HFFc6 (cell line): ENCODE measurements at places on chromosomes 3 and 15.

DNA sequence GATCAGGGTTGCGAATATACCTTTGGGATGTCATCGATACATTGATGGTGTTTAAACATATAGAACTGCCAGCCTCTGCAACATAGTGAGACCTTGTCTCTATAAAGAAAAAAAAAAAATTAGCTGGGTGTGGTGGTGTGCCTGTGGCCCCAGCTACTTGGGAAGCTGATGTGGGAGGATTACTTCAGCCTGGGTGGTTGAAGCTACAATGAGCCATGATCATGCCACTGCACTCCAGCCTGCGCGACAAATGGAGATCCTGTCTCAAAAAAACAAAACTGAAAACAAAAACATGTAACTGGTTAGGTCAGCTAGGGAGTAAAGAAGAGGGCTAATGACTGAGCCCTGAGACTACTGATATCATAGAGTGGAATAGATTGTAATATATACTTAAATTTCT, 30.7 kb upstream of the MGA start:
- no peak overlapping the region for H3K4me3 ChIP-seq
- H3K4me1 ChIP-seq: peaks cover 3% of the 10 kb centered on the region
- no peaks in the 10 kb centered on the region for H3K36me3 ChIP-seq
- H3K27ac ChIP-seq: no peak overlapping the region
- no peak for DNase-seq
- peaks cover 1% of the 10 kb centered on the region; the same call in 1 of the 2 replicates for H3K27me3 ChIP-seq

GRCh38 chr3:128727996-128728395, 2.0 kb downstream of the RAB7A start:
- peaks cover 76% of the 10 kb centered on the region for H3K4me1 ChIP-seq
- no peaks in the 10 kb centered on the region for H3K27me3 ChIP-seq
- peaks cover 20% of the 10 kb centered on the region for H3K36me3 ChIP-seq
- peak overlapping the region; percentile 94 for H3K27ac ChIP-seq

GRCh38 chr3:78754066-78754743, 1013.6 kb downstream of the ROBO1 start:
- peak; percentile 51 for DNase-seq
- H3K4me3 ChIP-seq: no peak overlapping the region
- H3K27ac ChIP-seq: no peak overlapping the region
- peaks cover 40% of the 10 kb centered on the region for H3K4me1 ChIP-seq

DNA sequence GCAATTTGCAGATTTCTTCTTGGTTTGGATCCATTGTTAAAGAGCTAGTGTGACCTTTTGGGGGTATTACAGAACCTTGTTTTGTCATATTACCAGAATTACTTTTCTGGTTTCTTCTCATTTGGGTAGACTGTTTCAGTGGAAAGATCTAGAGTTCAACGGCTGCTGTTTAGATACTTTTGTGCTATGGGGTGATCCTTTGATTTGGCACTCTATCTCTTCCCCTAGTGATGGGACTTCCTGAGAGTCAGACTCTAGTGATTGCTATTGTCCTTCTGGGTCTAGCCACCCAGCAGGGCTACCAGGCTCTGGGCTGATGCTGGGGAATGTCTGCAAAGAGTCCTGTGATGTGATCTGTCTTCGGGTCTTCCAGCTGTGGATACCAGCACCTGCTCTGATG, 46.3 kb upstream of the GADL1 start:
- DNase-seq: no peak
- H3K27me3 ChIP-seq: peaks cover 4% of the 10 kb centered on the region
- H3K27ac ChIP-seq: no peak overlapping the region
- no peak overlapping the region for H3K4me3 ChIP-seq

GRCh38 chr15:45522328-45523165, at the start of gene SLC30A4:
Gene SLC30A4, minus strand, starts transcription at chr15:45522755. Its CDS starts 401 bp downstream, at chr15:45522354.
- H3K4me1 ChIP-seq: peaks cover 33% of the 10 kb centered on the region
- peak; percentile 24 for DNase-seq
- H3K27ac ChIP-seq: peak within 1 kb of the TSS; percentile 71

- H3K27ac ChIP-seq: no peak overlapping the region
- H3K4me3 ChIP-seq: no peak overlapping the region
- no peak for DNase-seq
- no peaks in the 10 kb centered on the region for H3K4me1 ChIP-seq
Observed at GRCh38 chr3:122232485-122232884, 49.0 kb downstream of the CASR start.

DNA sequence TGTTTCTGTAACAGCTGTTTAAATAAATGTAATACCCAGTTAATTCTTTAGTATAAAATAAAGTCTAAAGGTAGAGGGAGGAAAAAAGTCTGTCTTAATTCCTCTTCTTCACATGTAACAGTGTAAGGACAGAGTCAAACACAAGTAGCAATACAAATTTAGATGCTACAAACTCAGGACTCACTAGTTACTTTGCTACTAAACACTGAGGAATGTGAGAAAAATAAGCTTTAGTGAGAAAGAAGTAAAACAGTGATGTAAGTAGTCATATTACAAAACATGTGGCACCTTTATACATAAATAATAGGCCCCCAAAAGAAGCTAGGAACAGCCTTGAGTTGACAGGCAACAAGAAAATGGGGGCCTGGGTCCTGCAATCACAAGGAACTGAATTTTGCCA, 113.0 kb downstream of the TBC1D5 start:
- H3K4me3 ChIP-seq: no peak overlapping the region
- H3K4me1 ChIP-seq: peaks cover 41% of the 10 kb centered on the region
- no peak overlapping the region for H3K27ac ChIP-seq
- H3K27me3 ChIP-seq: no peaks in the 10 kb centered on the region
- no peaks in the 10 kb centered on the region for H3K36me3 ChIP-seq
- no peak for DNase-seq

GRCh38 chr3:47001731-47002170, 22.3 kb downstream of the NBEAL2 start:
- H3K36me3 ChIP-seq: no peaks in the 10 kb centered on the region
- H3K4me3 ChIP-seq: no peak overlapping the region
- DNase-seq: no peak
- H3K27me3 ChIP-seq: no peaks in the 10 kb centered on the region
- H3K4me1 ChIP-seq: peaks cover 12% of the 10 kb centered on the region
- no peak overlapping the region for H3K27ac ChIP-seq

DNA sequence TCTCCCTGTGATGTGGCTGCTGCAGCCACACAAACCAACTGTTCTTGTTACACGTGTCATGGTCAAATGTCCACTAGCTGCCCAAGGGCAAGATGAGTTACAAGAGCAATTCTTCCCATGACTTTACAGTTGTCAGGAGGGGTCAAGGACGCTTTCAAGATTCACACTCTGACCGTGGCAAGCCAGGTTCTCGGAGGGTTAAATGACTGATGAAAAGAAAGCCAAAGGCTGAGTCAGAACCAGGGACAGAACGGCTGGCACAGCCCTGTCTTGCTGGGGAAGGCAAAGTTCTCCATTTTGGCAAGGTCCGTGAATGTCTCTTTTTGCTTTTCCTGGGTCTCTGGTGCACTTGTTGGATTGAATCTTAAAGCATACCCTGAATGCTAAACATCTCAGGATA, 364.5 kb upstream of the ICE2 start:
- no peak for DNase-seq
- no peak overlapping the region for H3K27ac ChIP-seq
- H3K4me1 ChIP-seq: no peaks in the 10 kb centered on the region

DNA sequence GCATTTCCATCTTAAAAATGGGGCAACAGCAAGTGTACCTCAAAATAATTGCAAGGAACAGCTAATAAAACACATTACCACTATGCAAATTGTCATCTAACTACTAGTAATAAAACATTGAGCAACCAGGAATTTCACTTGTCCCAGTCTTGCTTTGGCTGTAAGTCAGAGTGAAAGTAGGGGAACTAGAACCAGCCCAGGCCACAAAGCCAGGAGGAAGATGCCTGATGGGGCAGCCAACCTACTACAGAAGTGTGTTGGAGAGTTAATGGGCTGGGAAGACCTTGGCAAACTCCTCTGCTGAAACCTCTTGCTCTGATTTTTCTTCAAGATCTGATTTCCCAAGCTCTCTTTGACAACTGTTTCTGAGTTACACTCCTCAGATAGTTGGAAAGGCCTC, 40.2 kb upstream of the LPP start:
- H3K36me3 ChIP-seq: no peaks in the 10 kb centered on the region; the same call in 1 of the 2 replicates
- H3K4me3 ChIP-seq: no peak overlapping the region
- H3K27me3 ChIP-seq: no peaks in the 10 kb centered on the region; the same call in none of the 2 replicates
- H3K4me1 ChIP-seq: peaks cover 12% of the 10 kb centered on the region

DNA sequence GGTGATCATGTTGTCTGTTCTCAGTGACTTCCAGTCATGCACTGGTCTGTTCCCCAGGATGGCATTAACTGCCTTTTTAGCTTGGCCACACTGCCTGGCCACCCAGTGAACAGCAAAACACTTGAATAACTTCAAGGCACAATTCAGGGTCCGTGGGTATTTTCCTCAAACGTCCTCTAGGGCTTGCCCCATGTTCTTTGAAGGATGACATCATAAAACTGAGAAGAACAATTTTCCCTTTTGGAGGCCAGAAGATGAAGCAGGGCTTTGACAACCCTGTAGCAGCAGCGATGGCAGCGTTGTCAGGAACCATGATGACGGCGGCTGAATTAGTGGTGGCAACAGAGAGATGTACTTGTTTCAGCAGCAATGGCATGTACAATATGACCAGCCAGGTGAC, 465.9 kb upstream of the ONECUT1 start:
- no peak overlapping the region for H3K27ac ChIP-seq
- DNase-seq: no peak
- H3K27me3 ChIP-seq: no peaks in the 10 kb centered on the region
- no peaks in the 10 kb centered on the region for H3K4me1 ChIP-seq
- no peak overlapping the region for H3K4me3 ChIP-seq
- H3K36me3 ChIP-seq: no peaks in the 10 kb centered on the region; the same call in 1 of the 2 replicates

DNA sequence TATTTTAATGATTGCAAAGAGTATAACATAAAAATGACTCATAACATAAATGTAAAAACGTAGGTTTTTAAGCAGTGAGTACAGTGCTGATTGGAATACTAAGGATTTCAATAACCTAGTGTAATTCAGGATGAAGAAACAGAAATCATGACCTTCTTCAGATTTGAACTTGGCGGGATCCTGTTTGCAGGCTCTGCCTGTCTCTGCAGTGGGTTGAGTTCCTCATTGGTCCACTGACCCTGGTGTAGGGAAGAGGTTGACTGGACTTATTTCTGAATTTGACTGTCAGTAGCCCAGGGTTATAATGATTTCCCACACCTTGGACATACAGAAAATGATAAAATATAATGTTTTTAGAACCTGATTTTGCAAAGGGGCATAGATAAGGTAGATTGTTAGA, 171.7 kb downstream of the FNDC3B start:
- peaks cover 26% of the 10 kb centered on the region for H3K36me3 ChIP-seq
- peak overlapping the region; percentile 60 for H3K27ac ChIP-seq
- H3K27me3 ChIP-seq: no peaks in the 10 kb centered on the region; the same call in 1 of the 2 replicates
- H3K4me1 ChIP-seq: peaks cover 58% of the 10 kb centered on the region
- DNase-seq: no peak

GRCh38 chr15:92076541-92076940, 223.0 kb downstream of the SLCO3A1 start:
- no peak for DNase-seq
- no peak overlapping the region for H3K4me3 ChIP-seq
- H3K27me3 ChIP-seq: peaks cover 6% of the 10 kb centered on the region; the same call in 1 of the 2 replicates
- peaks cover 12% of the 10 kb centered on the region for H3K4me1 ChIP-seq
- no peak overlapping the region for H3K27ac ChIP-seq

- H3K36me3 ChIP-seq: no peaks in the 10 kb centered on the region
- peak overlapping the region; percentile 85 for H3K27ac ChIP-seq
- peak; percentile 87 for DNase-seq
- peaks cover 67% of the 10 kb centered on the region for H3K4me1 ChIP-seq
Observed at GRCh38 chr3:27677565-27677964, 44.6 kb downstream of the EOMES start.

DNA sequence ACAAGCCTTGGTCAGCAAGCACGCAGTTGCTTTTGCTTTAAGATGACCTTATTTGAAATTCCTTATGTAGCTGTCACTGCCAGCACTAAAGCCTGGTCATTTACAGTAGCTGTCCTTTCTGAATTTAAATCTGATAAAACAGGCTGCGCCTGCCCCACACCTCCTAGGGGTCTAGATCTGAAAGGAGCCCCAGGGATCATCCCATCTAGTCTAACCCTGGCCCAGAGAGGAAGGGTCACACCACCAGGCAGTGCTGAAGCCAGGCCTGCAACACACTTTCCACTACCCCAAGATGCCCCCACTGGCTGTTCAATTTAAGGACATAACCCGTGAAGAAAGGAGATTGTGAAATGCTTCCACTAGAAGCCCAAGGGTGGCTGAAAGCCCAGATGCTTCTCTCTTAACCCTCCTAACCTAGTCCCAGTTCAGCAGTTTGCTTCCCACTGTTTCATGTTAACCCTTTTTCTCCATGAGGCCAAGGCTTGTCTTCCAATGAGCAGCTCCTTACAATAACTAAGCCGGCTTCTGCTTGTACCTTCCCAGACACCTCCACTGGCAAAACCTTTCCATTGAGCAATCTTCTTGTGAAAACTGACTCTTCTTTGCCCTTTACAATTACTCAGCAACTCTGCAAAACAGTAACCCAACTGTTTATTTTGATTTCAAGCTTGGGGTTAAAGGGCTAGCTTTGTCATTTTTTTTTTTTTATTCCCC, 198.9 kb upstream of the LPP start:
- peak; percentile 90 for DNase-seq
- peaks cover 60% of the 10 kb centered on the region for H3K4me1 ChIP-seq
- H3K4me3 ChIP-seq: peak overlapping the region; percentile 70
- peak overlapping the region; percentile 96 for H3K27ac ChIP-seq
- no peaks in the 10 kb centered on the region for H3K27me3 ChIP-seq

DNA sequence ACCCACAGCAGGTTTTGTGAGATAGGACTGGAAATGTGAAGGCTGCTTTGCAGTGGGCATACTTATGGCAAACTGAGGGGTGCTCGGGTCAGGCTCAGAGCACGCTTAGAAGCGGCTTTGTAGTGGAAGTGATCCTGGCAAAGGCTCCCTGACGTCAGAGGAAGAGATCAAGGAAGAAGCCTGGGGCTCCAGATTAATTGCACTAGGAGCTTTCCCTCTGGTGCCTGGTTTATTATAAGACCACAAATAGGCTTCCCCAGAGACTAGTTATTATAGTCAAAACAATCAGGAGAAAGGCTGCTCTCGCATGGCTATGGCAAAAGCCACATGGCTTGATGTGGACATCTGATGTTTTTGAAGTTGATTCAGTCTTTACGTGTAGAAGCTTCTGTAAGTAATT, 515.1 kb downstream of the GABRG3 start:
- 0 out of 2 replicates have a peak, but pooled peaks cover 4% of the 10 kb centered on the region for H3K36me3 ChIP-seq
- no peak overlapping the region for H3K27ac ChIP-seq
- no peaks in the 10 kb centered on the region for H3K27me3 ChIP-seq
- H3K4me3 ChIP-seq: no peak overlapping the region
- H3K4me1 ChIP-seq: no peaks in the 10 kb centered on the region

- no peaks in the 10 kb centered on the region for H3K36me3 ChIP-seq
- DNase-seq: no peak
- no peak overlapping the region for H3K27ac ChIP-seq
- H3K27me3 ChIP-seq: no peaks in the 10 kb centered on the region; the same call in 1 of the 2 replicates
Observed at GRCh38 chr3:35262406-35262805, 376.9 kb upstream of the ARPP21 start.

DNA sequence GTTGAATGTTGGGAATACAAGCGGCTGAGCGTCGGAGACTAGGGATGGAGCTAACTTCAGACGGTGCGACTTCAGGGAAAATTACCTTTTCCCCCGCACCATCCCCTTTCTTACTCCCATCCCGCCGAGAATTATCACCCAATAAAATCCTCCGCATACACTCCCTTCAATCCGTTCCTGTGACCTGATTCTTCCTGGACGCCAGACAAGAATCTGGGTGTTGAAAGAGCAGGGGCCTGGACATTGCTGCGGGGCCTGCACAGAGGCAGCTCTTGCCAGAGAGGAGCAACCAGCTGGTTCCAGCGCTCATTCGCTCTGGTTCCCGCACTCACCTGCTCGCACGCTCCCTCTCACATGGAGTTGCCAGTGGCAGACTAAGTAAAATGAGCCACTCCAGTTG, 241.9 kb downstream of the ALCAM start:
- no peak overlapping the region for H3K4me3 ChIP-seq
- peaks cover 4% of the 10 kb centered on the region; the same call in 1 of the 2 replicates for H3K27me3 ChIP-seq
- H3K27ac ChIP-seq: no peak overlapping the region
- H3K4me1 ChIP-seq: peaks cover 12% of the 10 kb centered on the region
- H3K36me3 ChIP-seq: no peaks in the 10 kb centered on the region
